Right hindlimb (tissue), 1 donor: ENCODE measurements at places on chromosomes 1 and 21.

DNA sequence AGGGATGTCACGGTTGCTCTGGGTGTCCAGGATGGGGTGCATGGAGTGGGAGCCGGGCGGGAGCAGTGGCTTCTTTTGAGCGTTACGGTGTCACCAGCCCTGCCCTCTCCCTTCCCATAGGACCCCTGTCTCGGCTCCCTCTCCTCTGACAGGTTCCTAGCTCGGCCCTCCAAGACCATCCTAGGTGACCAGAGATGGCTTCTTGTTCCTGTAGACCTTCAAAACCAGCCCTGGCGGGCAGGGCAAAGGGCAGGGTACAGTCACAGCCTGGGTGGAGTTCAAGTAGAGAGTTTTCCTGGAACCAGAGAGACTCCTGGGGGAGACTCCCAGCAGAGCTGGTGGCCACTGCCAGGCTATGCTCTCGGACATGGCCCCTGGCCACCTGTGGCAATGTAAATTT lies 345.6 kb upstream of the AJAP1 start:
- no peak for DNase-seq

- no peak for DNase-seq
These were observed 9.6 kb upstream of the FABP3 start for GRCh38 chr1:31382379-31382989.

- DNase-seq: no peak
These were observed 150.6 kb upstream of the HOOK1 start for GRCh38 chr1:59664166-59664565.

DNA sequence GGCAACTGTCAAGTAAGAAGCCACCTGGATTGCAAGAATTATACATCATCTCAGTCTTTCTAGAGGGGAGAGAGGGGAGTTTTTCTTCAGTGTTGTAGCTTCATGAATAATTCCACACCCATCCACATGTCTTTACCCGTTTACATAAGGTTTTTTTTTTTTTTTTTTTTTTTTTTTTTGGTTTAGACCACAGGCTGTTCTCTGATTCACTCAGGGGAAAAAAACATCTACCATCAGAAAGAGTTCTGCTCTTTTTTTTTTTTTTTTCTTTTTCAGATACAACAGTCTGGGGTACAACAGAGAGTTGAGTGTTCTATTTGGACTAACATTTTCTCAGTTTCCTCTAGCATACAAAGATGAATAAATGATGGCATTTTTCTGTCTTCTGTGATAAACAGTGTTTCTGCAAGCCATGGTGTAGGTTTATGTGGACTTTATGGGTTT lies 4.9 kb upstream of the KIF14 start:
- no peak for DNase-seq

- DNase-seq: no peak
These were observed at the start of gene OR6K6 for GRCh38 chr1:158754420-158754819. Gene OR6K6, plus strand, starts transcription at chr1:158754720. Its CDS starts 168 bp downstream, at chr1:158754888.

GRCh38 chr1:15680561-15681348 lies 3.4 kb upstream of the PLEKHM2 start:
- DNase-seq: no peak

- no peak for DNase-seq
These were observed 87.9 kb downstream of the SYT2 start for GRCh38 chr1:202622388-202622787.

GRCh38 chr1:183116416-183116815 lies 69.6 kb upstream of the LAMC2 start:
- no peak for DNase-seq

DNA sequence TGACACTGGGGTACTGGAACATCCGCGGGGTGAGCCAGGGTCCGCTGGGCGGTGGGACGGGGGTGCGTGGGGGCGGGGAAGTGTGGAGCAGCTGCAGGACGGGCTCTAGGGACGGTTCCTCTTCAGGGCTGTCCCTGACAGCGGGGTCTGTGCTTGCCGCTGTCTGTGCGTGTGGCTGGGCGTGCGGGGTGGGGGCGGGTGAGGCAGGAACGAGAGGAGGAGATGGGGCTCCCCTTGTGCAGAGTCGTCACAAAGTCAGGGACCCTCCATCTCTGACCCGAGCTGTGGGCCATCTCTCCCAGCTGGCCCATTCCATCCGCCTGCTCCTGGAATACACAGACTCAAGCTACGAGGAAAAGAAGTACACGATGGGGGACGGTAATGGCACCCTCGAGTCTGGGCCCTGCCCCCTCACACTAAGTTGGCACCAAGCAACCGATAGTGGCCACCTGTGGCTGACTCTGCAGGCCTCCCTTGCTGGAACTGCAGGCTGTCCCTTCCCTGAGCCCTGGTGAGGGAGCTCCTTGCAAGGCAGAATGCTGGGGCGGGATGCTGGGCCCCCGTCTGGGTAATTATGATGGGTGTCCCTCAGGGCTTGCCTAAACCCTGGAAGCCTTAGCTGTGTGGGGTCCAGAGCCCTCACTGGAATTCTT lies 392 bp downstream of the GSTM2 start:
- DNase-seq: peak; percentile 29

DNA sequence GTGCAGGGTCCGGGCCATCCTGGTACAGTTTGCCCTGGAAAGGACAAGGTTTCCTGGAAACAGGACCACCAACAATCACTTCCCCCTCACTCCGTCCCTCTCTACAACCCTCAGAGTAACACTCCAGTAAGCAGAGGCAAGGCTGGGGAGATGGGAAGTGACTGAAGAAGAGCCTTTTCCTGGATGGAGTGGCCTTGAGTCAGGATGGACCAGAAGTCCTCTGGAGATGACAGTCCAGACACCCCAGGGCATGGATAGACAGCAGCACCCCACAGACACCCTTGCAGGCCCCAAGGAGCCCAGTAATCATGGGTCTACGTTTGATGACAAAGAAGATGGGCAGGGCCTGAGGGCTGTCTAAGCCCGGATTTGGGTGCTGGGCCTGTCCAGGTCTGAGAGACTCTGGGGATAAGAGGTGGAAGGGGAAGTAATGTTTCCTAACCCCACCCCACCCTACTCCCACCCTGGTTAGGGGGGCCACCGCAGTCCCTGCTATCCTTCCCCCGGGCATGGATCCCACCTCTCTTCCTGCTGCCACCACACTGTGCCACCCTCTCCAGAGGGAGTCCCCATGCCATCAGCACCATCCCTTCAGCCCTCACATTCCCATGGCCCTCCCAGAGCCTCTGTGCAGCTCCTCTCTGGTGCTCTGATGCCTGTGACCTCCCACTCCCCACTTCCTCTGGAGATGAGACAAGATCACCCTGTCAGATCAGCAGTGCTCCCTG lies 7.2 kb upstream of the S100A8 start:
- no peak for DNase-seq

DNA sequence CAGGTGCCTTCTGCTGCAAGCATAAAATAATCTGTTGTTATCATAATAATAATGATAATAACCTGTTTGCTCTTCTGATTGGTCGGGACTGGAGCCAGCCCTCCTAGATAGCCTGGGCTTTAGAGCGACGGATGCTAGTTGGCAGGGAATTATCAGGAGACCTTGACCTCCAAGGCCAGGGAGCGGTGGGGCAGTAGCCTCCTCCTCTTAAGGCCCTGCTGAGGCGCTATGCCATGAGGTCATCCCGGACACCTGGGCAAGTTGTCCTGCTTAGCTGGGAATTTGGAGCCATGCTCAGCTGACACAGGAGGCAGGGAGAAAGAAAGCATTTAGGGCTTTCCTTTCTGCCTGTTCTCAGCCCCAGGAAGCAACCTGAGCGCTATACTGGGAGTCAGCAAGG lies 15.6 kb downstream of the C1orf115 start:
- DNase-seq: no peak

DNA sequence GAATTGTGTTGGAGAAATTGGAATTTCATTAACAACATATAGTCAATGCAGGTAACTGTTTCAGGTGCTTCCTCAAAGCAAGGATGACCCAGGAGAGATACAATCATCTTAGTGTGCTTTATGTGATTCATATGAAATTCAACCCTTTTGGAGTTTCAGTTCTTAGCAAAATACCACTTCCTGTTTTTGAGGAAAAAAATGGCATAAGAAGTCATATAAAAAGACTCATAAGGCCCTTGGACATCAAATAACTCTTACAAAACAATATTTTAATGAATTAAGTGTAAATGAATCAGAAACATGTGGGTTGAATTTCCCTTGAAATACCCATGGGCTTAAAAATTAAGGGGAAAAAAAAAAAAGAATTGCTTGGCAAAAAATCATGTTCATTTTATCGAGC lies 926.6 kb downstream of the LTN1 start:
- DNase-seq: no peak

GRCh38 chr1:42461196-42461595 lies 1.9 kb upstream of the CCDC30 start:
- no peak for DNase-seq

DNA sequence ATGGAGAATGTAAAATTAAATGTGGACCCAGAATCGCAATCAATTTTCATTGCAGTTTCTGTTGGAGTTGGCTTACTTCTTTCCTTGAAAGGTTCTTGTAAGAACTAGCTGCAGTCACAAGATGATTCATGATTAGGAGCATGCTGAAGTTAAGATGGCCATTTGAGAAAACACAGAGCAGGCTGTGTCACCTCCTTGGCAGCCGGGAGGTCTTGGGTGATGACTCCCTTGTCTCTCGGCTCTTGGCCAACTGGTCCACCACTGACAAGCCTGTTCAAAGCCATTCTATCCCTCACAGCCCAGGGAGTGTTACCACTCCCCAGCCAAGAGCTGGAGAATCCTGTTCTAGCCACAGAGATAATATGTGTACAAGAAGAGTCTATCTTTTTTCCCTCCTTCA lies 40.6 kb downstream of the OPTC start:
- DNase-seq: no peak

- DNase-seq: no peak
These were observed 12.6 kb upstream of the CHI3L2 start for GRCh38 chr1:111214884-111215283.
